Activated CD8-positive, alpha-beta memory T cell treated with anti-CD3 and anti-CD28 coated beads for 24 hours (primary cell): ENCODE measurements at places on chromosomes 2 and 18.

DNA sequence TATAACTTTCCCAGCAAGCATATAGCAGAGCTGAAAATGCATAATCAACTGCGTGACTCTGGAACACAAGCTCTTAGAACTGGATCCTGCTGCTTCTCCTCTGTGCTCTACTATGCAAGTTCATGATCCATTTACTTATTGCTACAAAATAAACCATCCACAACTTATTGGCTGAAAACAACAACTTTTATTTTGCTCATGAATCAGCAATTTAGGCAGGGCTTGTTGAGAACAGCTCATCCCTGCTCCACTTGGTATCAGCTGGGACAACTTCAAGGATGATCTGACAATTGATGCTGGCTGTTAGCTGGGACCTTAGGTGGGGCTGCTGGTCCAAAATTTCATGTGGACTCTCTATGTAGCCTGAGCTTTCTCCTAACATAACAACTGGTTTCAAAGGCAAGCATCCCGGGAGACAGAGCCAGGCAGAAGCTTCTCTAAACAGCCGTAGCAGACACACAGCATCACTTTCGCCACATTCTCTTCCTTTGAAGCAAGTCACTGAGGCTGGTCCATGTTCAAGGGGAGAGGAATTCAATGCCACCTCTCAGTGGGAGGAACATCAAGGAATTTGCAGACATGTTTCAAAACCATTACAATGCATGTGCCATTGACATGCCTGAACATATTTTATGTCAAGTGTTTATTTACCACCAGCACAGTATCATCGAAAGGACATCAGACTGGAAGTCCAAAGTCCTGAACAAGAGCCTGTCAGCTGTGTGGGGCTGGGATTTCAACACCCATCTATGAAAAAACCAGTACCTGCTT is 153.1 kb upstream of the PKDCC start:
- DNase-seq = no peak

GRCh38 chr2:178589335-178589734 is 109.1 kb downstream of the PLEKHA3 start:
- DNase-seq = no peak

DNA sequence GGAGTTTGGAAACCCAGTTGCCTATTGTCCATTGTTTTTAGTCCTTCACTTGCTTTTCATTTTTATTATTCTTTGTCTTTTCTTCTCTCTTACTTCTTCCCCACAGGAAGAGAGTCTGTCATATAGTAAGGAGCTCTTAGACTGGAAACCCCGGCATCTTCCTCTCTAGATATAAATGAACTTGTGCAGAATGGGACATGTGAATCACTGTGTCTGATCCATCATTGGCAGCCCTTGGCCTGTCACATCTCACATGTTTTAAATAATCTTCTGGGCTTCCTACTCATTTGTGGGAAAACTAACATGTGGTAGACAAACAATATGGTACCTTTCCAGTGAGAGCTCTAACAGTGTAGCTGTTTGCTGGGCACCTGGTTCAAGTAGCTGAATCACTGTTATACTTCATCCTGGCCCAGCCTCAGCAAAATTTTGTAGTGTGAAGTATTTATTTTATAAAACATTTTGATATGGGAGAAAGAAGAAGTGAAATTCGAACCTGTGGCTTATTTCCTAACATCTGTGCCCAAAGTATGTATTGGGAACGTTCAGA is 112.8 kb downstream of the PHLPP1 start:
- no peak for DNase-seq

- no peak for DNase-seq
These were observed 1.3 kb downstream of the SALL3 start for GRCh38 chr18:78980777-78981380.

DNA sequence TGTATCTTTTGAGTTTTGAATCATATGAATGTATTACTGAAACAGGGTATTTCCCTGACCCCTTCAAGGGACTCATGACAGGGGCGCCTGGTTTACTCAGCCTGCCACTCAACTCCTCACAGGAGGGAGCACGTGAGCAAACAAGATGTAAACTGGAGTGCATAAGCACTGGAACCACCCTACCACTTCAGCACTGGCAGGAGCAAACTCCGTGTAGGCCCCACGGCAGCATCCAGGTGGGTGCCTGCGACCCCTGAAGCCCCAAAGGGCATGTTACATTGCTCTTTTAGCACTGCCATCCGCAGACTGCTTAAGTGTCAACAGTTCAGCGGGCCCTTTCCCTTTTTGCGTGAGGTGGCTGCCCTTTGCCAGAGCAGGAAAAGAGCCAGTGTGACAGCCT is 8.2 kb upstream of the DAPL1 start:
- no peak for DNase-seq

DNA sequence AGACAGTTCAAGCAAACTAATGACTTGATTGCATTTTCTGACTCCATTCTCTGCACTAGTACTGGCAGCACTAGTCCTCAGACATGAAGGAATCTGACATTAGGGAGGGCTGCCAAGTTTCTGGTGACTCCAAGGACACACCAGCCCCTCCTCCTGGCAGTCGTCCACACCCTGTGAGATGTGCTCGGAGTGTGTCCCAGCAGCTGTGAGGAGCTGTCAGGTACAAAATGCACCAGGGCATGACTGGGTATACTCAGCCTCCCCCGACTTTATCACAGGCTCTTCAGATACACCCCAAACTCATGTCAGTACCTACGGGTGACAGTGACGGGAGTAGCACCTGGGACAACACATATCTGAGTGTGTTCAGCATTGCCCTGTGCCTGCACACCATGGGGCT is 43.1 kb downstream of the EDAR start:
- DNase-seq = no peak

GRCh38 chr2:149994057-149994728 is 406.6 kb upstream of the MMADHC start:
- DNase-seq = no peak

DNA sequence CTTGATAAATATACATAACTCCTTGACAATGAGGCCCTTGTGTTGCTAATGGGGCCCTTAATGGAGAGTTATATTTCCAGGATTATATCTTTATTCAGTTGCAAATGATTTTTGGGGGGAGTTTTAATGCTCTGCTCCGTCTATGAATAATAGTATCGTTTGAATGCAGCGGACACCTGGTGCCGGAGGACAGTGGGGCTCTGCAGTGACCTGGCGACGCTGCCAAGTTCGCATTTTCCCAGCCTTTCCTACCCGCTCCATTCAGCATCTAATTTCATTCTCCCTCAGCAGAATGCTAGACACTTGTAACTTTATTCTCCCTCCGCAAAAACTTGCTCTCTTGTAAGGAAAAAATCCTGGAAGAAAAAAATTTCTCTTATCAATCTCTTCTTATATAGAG is 257.6 kb upstream of the SALL3 start:
- no peak for DNase-seq

DNA sequence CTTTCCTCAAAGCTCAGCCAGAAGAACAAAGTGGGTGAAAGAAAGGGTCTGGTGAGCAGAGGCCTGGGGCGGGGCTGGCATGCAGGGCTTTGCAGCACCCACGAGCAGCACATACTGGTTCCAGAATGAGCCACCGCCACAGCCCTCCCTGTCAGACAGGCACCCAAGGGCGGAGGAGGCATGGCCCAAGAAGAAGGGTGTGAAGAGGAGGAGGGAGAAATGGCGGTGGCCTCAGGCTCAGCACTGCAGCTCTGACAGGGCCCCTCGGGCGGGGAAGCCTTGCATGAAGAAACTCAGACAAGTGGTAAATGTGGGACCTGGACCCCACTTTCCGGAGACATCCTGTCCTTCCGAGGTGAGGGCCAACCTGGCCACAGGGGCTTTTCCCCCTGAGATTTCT is 15.7 kb downstream of the FAM228A start:
- DNase-seq = no peak

- DNase-seq = no peak
These were observed 61.4 kb upstream of the RTN4 start for GRCh38 chr2:55111570-55112228.

GRCh38 chr2:8044046-8044594 is 637.7 kb upstream of the ID2 start:
- no peak for DNase-seq

DNA sequence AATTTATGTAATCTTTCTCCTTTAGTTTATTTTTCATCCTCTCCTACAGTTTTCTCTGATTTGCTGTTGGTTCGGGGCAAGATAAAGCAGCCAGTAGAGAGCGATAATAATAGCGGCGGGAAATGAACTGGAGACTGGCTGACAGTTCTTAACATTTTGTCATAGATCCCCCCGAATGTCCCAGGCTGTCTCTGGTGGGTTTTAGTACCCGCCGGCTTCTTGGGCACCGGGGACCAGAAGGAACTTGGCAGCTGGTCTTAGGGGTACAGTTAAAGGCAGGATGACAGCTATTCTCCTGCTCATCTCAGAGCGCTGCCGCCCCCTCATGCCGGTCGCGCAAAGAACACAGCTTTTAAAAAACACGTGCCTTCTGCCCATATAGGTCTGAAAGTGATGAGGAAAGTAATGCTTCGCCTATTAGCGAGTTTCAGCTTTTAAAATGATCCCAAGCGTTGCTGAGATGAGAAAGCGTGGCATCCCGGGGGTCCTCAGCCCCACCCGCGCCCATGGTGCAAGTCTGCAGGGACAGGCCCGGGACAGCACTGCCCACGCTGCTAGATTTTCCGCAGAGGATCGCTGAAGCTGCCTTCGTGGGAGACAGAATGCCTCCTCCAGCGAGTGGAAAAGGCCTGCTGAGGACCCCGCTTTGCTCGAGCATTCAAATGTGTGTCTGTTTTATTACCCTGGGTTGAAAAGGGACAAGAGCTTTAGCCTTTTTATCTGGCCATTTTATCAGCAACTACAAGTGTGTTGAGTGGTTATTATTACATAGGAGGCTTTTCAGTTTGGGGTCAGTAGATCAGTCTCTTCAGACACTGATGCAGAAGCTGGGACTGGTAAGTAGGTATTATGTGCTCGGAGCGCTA is 3.8 kb downstream of the ONECUT2 start:
- no peak for DNase-seq

- DNase-seq = no peak
These were observed 9.5 kb downstream of the CHPF start for GRCh38 chr2:219533930-219534661.

- no peak for DNase-seq
These were observed 319.2 kb upstream of the LRATD1 start for GRCh38 chr2:14313341-14313740.

DNA sequence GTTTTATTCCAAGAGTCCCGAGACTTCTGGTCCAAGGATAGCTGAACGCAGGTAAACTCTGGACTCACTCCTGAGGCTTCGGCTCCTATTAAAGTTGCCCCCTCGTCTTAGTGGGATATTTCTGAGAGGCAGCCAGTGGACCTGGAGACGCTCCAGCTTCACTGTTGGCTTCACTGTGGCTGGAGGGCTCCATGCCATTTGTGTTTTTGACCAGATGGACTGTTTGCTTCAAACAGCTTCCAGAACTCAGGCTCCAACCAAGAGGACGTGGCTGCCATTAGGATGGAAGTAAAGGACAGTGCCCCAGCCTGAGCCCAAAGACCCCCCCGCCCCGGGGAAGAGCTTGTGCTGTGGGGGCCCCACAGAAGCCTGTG is 94.4 kb upstream of the LDAH start:
- DNase-seq = no peak

- no peak for DNase-seq
These were observed 44.7 kb downstream of the THSD7B start for GRCh38 chr2:136809998-136810397.

GRCh38 chr2:44652701-44653100 is 288.8 kb upstream of the SIX3 start:
- no peak for DNase-seq

DNA sequence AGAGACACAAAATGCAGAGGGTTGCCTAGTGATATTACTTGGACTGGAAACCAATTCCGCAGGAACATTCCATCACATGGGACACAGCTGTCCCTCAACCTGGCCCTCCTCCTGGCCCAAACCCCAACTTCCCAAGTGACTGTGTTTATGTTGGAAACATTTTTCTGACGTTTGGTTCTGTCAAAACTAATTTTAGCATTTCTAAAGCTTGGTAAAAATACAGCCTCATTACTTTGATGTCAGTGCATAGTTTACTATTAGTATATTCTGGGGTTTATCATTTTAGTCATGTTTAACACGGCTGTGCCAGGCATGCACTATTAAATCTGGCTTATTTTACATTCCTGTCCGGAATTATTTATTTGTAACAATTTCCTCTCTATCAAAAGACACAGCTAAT is 69.9 kb downstream of the GLI2 start:
- DNase-seq = no peak

- no peak for DNase-seq
These were observed 816.4 kb downstream of the SOCS6 start for GRCh38 chr18:71105078-71105819.

GRCh38 chr18:50706651-50707050 is 113.2 kb downstream of the MRO start:
- no peak for DNase-seq
